Endothelial cell of umbilical vein (primary cell): ENCODE measurements at places on chromosomes 7 and 10. TPM values are rescaled to one million over a fixed set of nuclear protein-coding genes. Genes with fewer than 3 reads are reported as not detected.

Gene TMEM213
- not detected in 2 replicates for total RNA-seq

Gene MRLN
- total RNA-seq, result not detected in 2 replicates

Gene ABCB4
- 0.09 and 0.15 TPM in 2 replicates for total RNA-seq

Gene STEAP1
- total RNA-seq, result 39.1 and 42.7 TPM in 2 replicates

Gene FAM180A
- not detected in 2 replicates for total RNA-seq

Gene CLRN3
- total RNA-seq, result not detected in 2 replicates

Gene HECW1
- not detected in 2 replicates for total RNA-seq

Gene PODXL
- 156 and 264 TPM in 2 replicates for total RNA-seq

Gene SPDYE2B
- not detected in 2 replicates for total RNA-seq

Gene SPDYE6
- not detected in 2 replicates for total RNA-seq

Gene CFTR
- not detected in 2 replicates for total RNA-seq

Gene LZTS2
- total RNA-seq, result 63.7 and 70.8 TPM in 2 replicates

Gene ADCK2
- total RNA-seq, result 12.5 and 13.3 TPM in 2 replicates

Gene SUN3
- not detected in 2 replicates for total RNA-seq

Gene SPDYE17
- total RNA-seq, result not detected in 2 replicates

Gene PON1
- total RNA-seq, result not detected in 2 replicates

Gene EN2
- not detected in 2 replicates for total RNA-seq

Gene CRPPA
- 2.9 and 3.5 TPM in 2 replicates for total RNA-seq

Gene ZNF485
- 1.2 and 1.7 TPM in 2 replicates for total RNA-seq

Gene GRB10
- 240 and 243 TPM in 2 replicates for total RNA-seq

Gene EBLN1
- total RNA-seq, result not detected in 2 replicates

Gene UPK3BL2
- 29.8 and 30.6 TPM in 2 replicates for total RNA-seq

Gene OPALIN
- not detected in 2 replicates for total RNA-seq

Gene HOXA1
- 1.5 and 2.4 TPM in 2 replicates for total RNA-seq

Gene CASTOR2
- total RNA-seq, result 25.1 and 25.5 TPM in 2 replicates

Gene ADCY1
- total RNA-seq, result 0.53 and 1.6 TPM in 2 replicates

Gene TMEM236
- 0.24 TPM in 1 of 2 replicates, not detected in the other for total RNA-seq
